ENCODE measurements at places on chromosomes 12 and 14. TPM values are rescaled to one million over a fixed set of nuclear protein-coding genes. Genes with fewer than 3 reads are reported as not detected.

- no peak for DNase-seq
Measured at GRCh38 chr12:107309020-107309419, 215.7 kb upstream of the CRY1 start.

- no peak for DNase-seq
Measured at GRCh38 chr14:91750634-91751198, 18.8 kb upstream of the CATSPERB start.

DNA sequence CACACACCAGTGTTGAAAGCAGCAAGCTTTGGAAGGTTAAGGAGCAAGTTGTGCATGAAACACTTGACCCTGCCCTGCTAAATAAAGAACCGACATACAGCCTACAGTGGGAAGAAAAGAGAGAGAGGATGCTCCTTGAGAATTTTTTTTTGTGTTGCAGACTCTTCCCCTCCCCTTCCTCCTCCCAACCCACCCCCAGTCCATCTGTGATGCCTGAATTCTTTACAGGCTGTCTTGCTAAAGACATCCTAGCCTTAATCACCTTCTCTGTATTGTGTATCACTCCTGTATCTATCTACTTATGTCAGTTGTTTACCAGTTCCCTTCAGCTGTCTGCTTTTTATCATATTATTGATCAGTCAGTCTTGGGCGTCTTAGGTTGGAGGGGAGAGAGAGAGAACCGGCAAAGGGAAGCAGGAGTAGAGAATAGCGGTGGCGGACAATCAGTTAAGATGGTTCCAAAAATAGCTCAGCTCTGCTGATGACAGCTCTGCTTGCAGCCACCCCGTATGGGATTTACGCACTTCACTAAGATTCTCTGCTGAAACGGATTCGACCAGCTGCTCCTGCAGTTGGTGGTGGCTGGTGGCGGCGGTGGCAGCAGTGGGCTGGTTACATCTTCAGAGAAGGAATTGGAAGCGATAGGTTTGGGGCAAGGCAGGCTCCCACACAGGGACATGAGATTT is 664.7 kb downstream of the NRXN3 start:
- no peak for DNase-seq

The PMCH gene
- not detected for total RNA-seq

DNA sequence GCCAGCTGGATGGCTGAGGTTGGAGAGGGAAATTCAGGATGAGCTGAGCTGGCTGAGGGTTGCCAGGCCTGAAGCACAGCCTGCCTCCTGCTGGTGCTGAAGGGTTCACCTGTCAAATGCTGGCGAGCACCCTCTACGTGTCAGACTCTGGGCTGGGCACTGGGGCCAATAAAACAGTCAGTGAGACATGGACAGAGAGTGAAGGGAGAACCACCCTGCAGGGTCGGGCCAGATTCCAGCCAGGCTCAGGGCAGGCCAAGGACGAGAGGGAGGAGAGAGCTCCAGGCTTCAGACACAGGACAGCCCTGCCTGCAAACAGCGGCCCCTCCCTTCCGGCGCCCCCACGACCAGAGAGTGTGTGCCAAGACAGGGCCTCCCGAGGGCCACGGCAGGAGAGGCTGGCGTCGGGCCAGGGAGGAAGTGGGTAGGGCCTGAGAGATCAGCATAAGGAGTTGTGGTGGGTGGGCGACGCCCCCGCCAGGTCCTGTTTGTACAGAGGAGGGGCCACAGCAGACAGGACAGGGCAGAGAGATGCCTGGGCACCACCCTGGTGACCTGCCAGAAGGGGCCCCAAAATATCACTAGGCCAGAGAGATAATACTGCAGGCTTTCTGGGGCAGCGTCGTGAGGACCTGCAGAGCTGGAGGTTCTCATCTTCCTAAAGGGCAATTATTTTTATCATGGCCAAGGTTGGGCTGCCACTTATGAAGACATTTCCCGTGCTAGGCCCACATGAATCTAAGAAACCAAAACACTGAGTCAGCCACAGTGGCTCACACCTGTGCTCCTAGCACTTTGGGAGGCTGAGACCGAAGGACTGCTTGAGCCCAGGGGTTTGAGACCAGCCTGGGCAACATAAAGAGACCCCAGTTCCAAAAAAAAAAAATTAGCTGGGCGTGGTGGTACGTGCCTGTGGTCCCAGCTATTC is 73.1 kb upstream of the GPR68 start:
- peak; percentile 3 for DNase-seq

Data from A172 (cell line).